A549 treated with CORT108297 at 1 μM for 4 hours (cell line): ENCODE measurements at places on chromosomes 1 and 21. TPM values are rescaled to one million over a fixed set of nuclear protein-coding genes. Genes with fewer than 3 reads are reported as not detected.

Gene BGLAP
- total RNA-seq = 0.34 to 0.75 TPM (median 0.52 TPM) in 4 of 5 replicates, not detected in the other

Gene TMEM269
- total RNA-seq = 0.06 to 0.16 TPM (median 0.08 TPM) in 5 replicates

Gene TATDN3
- 11.4 to 15.5 TPM (median 12.1 TPM) in 5 replicates for total RNA-seq

Gene UBAP2L
- 107 to 115 TPM (median 112 TPM) in 5 replicates for total RNA-seq

Gene IPP
- 4.5 to 5.7 TPM (median 4.8 TPM) in 5 replicates for total RNA-seq

Gene LIX1L
- total RNA-seq = 8.6 to 11.1 TPM (median 9.3 TPM) in 5 replicates

Gene SELP
- total RNA-seq = not detected in 5 replicates

Gene SMPDL3B
- total RNA-seq = 0.88 to 1.4 TPM (median 1.1 TPM) in 5 replicates

Gene KIF17
- 1.1 to 1.6 TPM (median 1.5 TPM) in 5 replicates for total RNA-seq

Gene CAPN8
- 0.57 to 0.88 TPM (median 0.74 TPM) in 5 replicates for total RNA-seq

Gene AIRE
- not detected in 5 replicates for total RNA-seq

Gene CRP
- not detected in 5 replicates for total RNA-seq

Gene KRTAP13-1
- not detected in 5 replicates for total RNA-seq

Gene KLHDC7A
- 1.3 to 2.4 TPM (median 1.5 TPM) in 5 replicates for total RNA-seq

Gene OLFML2B
- 0.39 to 0.49 TPM (median 0.47 TPM) in 5 replicates for total RNA-seq

Gene DCST2
- total RNA-seq = 0.35 to 0.57 TPM (median 0.46 TPM) in 5 replicates

Gene PLA2G4A
- total RNA-seq = 8.5 to 12.0 TPM (median 9.7 TPM) in 5 replicates

Gene TRIM67
- total RNA-seq = 0.14 to 0.25 TPM (median 0.20 TPM) in 5 replicates

Gene LRRC71
- total RNA-seq = 0.07 to 0.21 TPM (median 0.13 TPM) in 5 replicates

Gene CYP4A22
- total RNA-seq = not detected in 5 replicates
